ENCODE measurements at places on chromosomes 1 and 21. TPM values are rescaled to one million over a fixed set of nuclear protein-coding genes. Genes with fewer than 3 reads are reported as not detected.

The SPRR2A gene
- not detected for total RNA-seq

The SLC1A7 gene
- total RNA-seq = not detected

The TTC13 gene
- 13.4 TPM for total RNA-seq

The CR1 gene
- total RNA-seq = not detected

The TMEM125 gene
- 0.30 TPM for total RNA-seq

The BSDC1 gene
- 31.2 TPM for total RNA-seq

The KIF17 gene
- not detected for total RNA-seq

The RGS18 gene
- total RNA-seq = not detected

The TCHH gene
- total RNA-seq = 0.12 TPM

The SERTAD4 gene
- not detected for total RNA-seq

The PKN2 gene
- 15.5 TPM for total RNA-seq

The HLX gene
- not detected for total RNA-seq

The ZNF648 gene
- total RNA-seq = not detected

The NOS1AP gene
- 0.14 TPM for total RNA-seq

The HCN3 gene
- 1.5 TPM for total RNA-seq

The RXRG gene
- total RNA-seq = not detected

The PGLYRP3 gene
- not detected for total RNA-seq

The AIRE gene
- not detected for total RNA-seq
